Neural progenitor cell (in vitro differentiated cells): ENCODE measurements at places on chromosomes 11 and 22. TPM values are rescaled to one million over a fixed set of nuclear protein-coding genes. Genes with fewer than 3 reads are reported as not detected.

BARX2 gene
- not detected in 2 replicates for total RNA-seq

ACCS gene
- 7.0 and 10.4 TPM in 2 replicates for total RNA-seq

PAX6 gene
- 190 and 215 TPM in 2 replicates for total RNA-seq

CARD10 gene
- 1.5 and 6.2 TPM in 2 replicates for total RNA-seq

KRTAP5-8 gene
- total RNA-seq: not detected in 2 replicates

MFRP gene
- not detected in 2 replicates for total RNA-seq

IPO7 gene
- 157 and 231 TPM in 2 replicates for total RNA-seq

CNTF gene
- total RNA-seq: 1.6 and 4.2 TPM in 2 replicates

OR51D1 gene
- total RNA-seq: not detected in 2 replicates

RBM4 gene
- 172 and 206 TPM in 2 replicates for total RNA-seq

OSBPL5 gene
- 6.2 and 20.1 TPM in 2 replicates for total RNA-seq

GRCh38 chr11:11965656-11966353 is 42.6 kb downstream of the DKK3 start:
- H3K36me3 ChIP-seq: no peaks in the 10 kb centered on the region
- no peaks in the 10 kb centered on the region for H3K27me3 ChIP-seq
- DNase-seq: no peak
- peaks cover 10% of the 10 kb centered on the region for H3K4me1 ChIP-seq
- no peak overlapping the region for H3K27ac ChIP-seq

DNA sequence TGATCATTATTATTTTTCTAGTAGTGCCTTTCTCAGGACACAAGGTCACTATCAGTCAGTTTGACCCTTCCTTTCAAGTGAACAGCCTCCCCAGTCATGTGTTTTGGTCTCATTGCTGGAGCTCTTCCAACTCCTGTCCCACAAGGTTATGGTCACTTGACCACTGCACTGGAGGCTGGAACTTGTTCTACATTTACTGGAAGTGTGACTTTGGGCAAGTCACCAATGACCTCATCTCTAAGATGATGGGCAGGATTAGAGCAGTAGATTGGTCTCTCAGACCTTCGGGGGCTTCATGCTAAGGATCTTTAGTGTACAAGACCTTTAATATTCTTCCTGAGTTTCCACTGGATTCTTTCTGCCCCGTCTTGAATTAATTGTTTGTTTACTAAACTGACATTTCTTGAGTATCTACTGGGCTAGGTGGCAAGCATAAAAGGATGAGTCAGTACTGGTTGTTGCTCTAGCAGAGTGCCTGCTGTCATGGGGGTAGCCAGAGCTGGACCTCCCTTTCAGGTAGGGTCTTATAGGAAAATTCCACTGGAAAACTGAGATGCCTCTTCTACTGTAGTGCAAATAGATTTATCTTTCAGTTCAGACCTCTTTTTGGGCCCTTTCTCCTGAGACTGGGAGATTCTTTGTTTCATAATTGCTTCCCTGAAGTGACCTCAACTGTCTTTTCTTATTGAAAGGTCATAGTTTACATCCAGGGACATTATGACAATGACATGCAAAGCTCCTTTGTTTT is 106.8 kb downstream of the GRAMD1B start:
- peaks cover 14% of the 10 kb centered on the region for H3K4me1 ChIP-seq
- peak; percentile 14 for DNase-seq
- H3K27me3 ChIP-seq: no peaks in the 10 kb centered on the region
- H3K4me3 ChIP-seq: no peak overlapping the region
- H3K36me3 ChIP-seq: no peaks in the 10 kb centered on the region

GRCh38 chr22:22737590-22737989 is 93.2 kb downstream of the GGTLC2 start:
- peaks cover 97% of the 10 kb centered on the region for H3K27me3 ChIP-seq
- DNase-seq: no peak
- H3K27ac ChIP-seq: no peak overlapping the region
- H3K4me3 ChIP-seq: no peak overlapping the region
- no peaks in the 10 kb centered on the region for H3K36me3 ChIP-seq

DNA sequence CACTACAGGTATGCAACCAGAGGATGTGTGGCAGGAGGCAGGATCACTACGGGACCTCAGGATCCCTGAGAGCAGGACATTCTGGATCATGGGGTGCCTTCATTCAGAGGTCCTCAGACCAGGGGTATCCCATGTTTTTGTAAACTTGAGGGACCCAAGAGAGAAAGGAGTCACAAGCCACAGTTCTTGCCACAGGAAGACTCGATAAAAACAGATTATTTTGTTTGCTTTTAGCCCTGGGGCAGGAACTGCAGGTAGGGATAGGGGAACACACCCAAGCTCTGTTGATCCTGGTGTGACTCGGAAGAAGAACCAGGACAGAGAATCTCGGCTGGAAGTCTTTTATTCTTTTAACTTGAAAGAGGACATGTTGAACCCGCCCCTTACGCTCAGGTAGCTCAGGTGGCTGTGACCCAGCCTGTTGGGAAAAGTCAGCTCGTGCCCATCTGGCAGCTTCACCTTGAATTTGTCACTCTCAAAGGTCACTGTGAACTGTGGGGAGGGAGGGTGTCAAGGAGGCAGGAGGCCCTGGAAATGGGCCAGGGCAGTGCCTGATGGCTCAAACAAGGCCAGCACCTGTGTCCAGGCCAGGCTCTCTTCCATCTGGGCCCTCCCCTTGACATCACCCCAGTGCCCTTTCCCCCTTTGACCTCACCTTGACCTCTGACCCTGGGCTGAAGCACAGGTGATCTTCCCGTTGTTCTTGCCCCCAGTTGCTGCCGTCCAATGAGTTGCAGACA is 9.8 kb downstream of the LGALS2 start:
- no peaks in the 10 kb centered on the region for H3K36me3 ChIP-seq
- H3K4me1 ChIP-seq: no peaks in the 10 kb centered on the region
- H3K27ac ChIP-seq: no peak overlapping the region
- no peak overlapping the region for H3K4me3 ChIP-seq
- no peaks in the 10 kb centered on the region for H3K27me3 ChIP-seq

GRCh38 chr11:22795914-22796313 is 33.7 kb downstream of the SVIP start:
- no peaks in the 10 kb centered on the region for H3K4me1 ChIP-seq
- DNase-seq: no peak
- H3K4me3 ChIP-seq: no peak overlapping the region
- H3K36me3 ChIP-seq: no peaks in the 10 kb centered on the region
- H3K27me3 ChIP-seq: no peaks in the 10 kb centered on the region

- H3K4me3 ChIP-seq: no peak overlapping the region
- no peaks in the 10 kb centered on the region for H3K4me1 ChIP-seq
- H3K27me3 ChIP-seq: no peaks in the 10 kb centered on the region
- H3K36me3 ChIP-seq: no peaks in the 10 kb centered on the region
Measured at GRCh38 chr11:78254268-78254667, 65.5 kb downstream of the USP35 start.

DNA sequence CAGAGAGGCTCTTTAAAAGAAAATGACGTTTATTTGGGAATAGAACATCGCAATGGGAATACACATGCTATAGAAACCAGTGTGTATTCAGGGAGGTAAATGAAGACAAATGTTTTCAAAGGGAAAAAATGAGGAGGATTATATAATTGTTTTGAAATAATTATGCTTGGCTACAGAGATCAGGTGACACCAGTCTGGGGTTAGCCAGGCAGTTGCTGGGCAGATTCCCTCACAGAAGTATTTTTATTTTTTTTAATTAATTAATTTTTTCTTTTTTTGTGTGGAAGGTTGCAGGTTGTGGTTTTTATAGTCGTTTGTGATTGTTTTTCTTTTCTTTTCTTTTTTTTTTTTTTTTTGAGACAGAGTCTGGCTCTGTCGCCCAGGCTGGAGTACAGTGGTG is 5.6 kb upstream of the STARD10 start:
- no peaks in the 10 kb centered on the region for H3K27me3 ChIP-seq
- H3K4me3 ChIP-seq: no peak overlapping the region
- no peak for DNase-seq
- no peak overlapping the region for H3K27ac ChIP-seq
- H3K36me3 ChIP-seq: no peaks in the 10 kb centered on the region

GRCh38 chr22:35840302-35840739 is 122.6 kb downstream of the APOL5 start:
- peaks cover 37% of the 10 kb centered on the region for H3K4me1 ChIP-seq
- H3K27ac ChIP-seq: peak overlapping the region; percentile 74
- no peaks in the 10 kb centered on the region for H3K27me3 ChIP-seq
- DNase-seq: peak; percentile 94

GRCh38 chr11:64352099-64352994 is 6.6 kb upstream of the RPS6KA4 start:
- peaks cover 20% of the 10 kb centered on the region for H3K4me1 ChIP-seq
- no peak overlapping the region for H3K4me3 ChIP-seq
- H3K27ac ChIP-seq: no peak overlapping the region

- no peak for DNase-seq
- no peaks in the 10 kb centered on the region for H3K4me1 ChIP-seq
- H3K27ac ChIP-seq: no peak overlapping the region
- peaks cover 18% of the 10 kb centered on the region for H3K36me3 ChIP-seq
- no peaks in the 10 kb centered on the region for H3K27me3 ChIP-seq
Measured at GRCh38 chr22:30348809-30349208, 7.9 kb downstream of the SF3A1 start.

DNA sequence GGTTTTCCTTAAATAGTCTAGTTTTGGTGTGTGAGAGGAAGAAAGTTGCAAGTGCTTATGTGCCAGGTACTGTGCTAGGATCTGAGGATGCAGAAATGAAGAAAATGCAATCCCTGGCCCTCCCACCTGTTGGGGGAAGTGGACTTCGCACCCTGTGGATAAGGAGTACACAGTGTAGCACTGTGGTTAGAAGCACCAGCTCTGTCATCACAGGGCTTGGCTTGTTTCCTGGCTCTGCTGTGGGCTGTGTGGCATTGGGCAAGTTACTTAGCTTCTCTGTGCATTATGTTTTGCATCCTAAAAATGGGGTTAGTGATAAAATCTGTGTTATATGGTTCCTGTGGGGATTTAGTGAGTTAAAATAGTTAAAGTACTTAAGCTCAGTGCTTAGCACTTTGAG is 68.2 kb downstream of the ENDOD1 start:
- DNase-seq: no peak
- H3K27ac ChIP-seq: no peak overlapping the region
- no peaks in the 10 kb centered on the region for H3K27me3 ChIP-seq
- no peaks in the 10 kb centered on the region for H3K4me1 ChIP-seq

GRCh38 chr22:43213962-43214361 is 27.0 kb upstream of the TTLL12 start:
- no peaks in the 10 kb centered on the region for H3K36me3 ChIP-seq
- H3K27me3 ChIP-seq: no peaks in the 10 kb centered on the region
- no peak overlapping the region for H3K27ac ChIP-seq
- H3K4me1 ChIP-seq: peaks cover 15% of the 10 kb centered on the region

GRCh38 chr11:107783121-107783520 is 71.3 kb upstream of the SLN start:
- no peaks in the 10 kb centered on the region for H3K27me3 ChIP-seq
- no peaks in the 10 kb centered on the region for H3K36me3 ChIP-seq
- DNase-seq: no peak
- no peak overlapping the region for H3K4me3 ChIP-seq
- no peaks in the 10 kb centered on the region for H3K4me1 ChIP-seq

- no peak overlapping the region for H3K4me3 ChIP-seq
- H3K27me3 ChIP-seq: peaks cover 19% of the 10 kb centered on the region
- H3K4me1 ChIP-seq: no peaks in the 10 kb centered on the region
- no peak for DNase-seq
- H3K36me3 ChIP-seq: no peaks in the 10 kb centered on the region
- no peak overlapping the region for H3K27ac ChIP-seq
Measured at GRCh38 chr11:1656061-1656441, 26.5 kb downstream of the KRTAP5-5 start.

DNA sequence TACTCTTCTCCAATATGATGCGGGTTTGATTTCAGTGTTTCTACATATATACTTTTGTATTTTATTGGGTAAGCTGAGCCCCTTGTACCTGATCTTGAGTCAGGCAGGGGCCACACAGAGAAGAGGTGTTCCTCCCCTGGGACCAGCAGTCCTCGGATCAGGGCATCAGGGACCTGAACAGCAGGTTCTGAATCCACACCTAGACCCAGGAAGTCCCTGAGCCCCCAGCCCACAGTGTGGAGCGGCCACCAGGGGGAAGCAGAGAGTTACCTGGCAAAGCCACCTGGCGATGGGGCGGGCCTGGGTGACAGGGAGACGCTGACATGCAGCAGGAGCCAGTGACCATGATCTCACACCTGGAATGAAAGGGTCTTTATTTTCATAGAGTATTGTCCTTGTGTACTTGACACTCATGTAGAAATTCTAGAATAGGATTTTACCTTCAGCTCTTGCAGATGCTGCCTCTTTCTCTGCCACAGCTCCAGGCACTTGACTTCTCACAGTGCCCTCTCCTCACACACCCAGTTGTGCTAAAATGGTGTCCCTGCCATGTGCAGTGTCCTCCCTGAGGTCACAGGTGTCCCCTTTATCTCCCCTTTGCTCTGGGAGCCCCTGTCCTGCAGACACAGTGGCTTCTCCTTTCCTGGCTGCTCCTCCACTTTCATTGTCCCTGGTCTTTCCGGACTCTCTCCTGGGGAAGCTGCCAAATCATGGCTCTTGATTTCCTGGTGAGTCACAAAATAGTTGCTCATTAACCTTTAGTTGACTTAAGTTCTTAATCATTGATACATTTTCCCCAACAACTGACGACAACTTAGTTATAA is 48.5 kb downstream of the GGTLC2 start:
- H3K4me3 ChIP-seq: no peak overlapping the region
- H3K36me3 ChIP-seq: no peaks in the 10 kb centered on the region
- DNase-seq: peak; percentile 55
- peaks cover 98% of the 10 kb centered on the region for H3K27me3 ChIP-seq

- H3K4me1 ChIP-seq: peaks cover 33% of the 10 kb centered on the region
- H3K36me3 ChIP-seq: no peaks in the 10 kb centered on the region
- no peaks in the 10 kb centered on the region for H3K27me3 ChIP-seq
- no peak overlapping the region for H3K4me3 ChIP-seq
Measured at GRCh38 chr11:120065876-120066275, 72.0 kb downstream of the TRIM29 start.

DNA sequence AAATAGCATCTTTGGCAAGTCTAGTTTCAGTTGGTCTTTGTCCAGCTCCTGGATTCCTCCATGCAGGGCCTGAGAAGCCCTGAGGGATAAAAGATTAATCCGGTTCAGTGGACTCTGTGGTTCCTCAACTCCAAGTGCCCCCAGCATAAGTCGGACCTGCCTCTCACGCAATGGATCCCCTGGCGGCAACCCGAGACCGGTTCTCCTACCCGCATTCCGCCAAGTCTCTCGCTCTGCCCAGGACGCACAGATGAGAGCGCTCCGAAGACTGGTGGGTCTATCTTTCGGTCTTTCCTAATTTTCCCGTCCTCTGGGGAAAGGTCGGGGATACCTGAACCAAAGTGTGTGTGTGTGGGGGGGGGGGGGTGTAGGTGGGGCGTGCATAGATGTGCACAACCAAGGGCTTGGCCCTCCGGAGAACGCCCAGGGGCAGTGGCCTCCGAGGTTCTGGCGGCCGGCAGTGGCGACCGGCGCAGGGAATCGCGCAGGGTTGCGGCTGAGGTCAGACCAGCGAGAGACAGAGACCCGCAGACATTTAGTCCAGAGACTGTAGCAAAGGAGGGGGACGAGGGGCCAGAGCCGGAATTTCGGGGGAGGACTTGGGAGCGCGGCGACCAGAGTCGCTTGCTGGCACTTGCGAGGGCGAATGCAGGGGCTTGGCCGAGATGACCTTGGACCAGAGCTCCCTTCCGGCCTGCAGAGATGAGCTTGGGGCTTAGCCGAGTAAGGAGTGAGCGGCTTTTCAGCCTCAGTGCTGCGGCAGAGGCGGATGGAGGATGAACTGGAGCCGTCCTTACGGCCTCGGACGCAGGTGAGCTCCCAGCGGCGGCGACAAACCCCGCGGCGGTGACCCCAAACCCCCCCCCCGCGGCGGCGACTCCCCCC is 712 bp upstream of the SLC2A11 start:
- H3K27ac ChIP-seq: no peak overlapping the region
- peaks cover 4% of the 10 kb centered on the region for H3K4me1 ChIP-seq
- H3K36me3 ChIP-seq: no peaks in the 10 kb centered on the region
- peaks cover 20% of the 10 kb centered on the region for H3K27me3 ChIP-seq
